ENCODE measurements at places on chromosomes 5 and 9. TPM values are rescaled to one million over a fixed set of nuclear protein-coding genes. Genes with fewer than 3 reads are reported as not detected.

- H3K4me3 ChIP-seq, result no peak overlapping the region
- no peak for DNase-seq
- no peaks in the 10 kb centered on the region for H3K27me3 ChIP-seq
- no peaks in the 10 kb centered on the region for H3K4me1 ChIP-seq
- H3K27ac ChIP-seq, result no peak overlapping the region
- H3K36me3 ChIP-seq, result no peaks in the 10 kb centered on the region
These were observed 159.5 kb upstream of the SPEF2 start for GRCh38 chr5:35457912-35458823.

DNA sequence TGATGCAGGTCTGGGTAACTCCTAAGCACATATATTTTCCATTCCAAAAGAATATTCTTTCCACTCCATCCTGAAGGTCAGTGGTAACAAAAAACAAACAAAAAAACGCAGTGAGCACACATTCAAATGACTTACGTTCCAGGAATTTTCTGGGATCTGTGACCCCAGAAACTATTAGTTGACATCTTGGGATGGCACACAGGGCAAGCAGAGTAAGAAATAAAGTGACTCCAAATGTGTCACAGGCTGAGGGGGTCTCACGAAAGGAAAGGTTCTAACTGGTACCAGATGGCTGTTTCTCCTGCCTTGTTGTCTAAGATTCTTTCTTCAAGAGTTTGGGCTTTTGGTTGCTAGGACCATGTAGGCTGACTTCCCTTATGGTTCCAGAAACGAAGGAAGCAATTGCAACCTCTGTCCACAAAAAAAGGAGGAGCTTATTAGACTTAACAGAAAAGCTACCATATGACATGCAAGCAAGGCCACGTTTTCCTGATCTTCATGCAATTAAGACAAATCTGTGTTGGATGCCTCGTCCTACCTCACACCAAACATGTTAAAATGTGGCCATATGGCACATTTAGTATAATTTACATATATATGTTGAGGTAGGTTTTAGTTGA lies 32.7 kb downstream of the PTGS1 start:
- H3K4me3 ChIP-seq, result no peak overlapping the region
- no peak for DNase-seq
- H3K4me1 ChIP-seq, result no peaks in the 10 kb centered on the region
- no peaks in the 10 kb centered on the region for H3K27me3 ChIP-seq
- H3K36me3 ChIP-seq, result no peaks in the 10 kb centered on the region

DNA sequence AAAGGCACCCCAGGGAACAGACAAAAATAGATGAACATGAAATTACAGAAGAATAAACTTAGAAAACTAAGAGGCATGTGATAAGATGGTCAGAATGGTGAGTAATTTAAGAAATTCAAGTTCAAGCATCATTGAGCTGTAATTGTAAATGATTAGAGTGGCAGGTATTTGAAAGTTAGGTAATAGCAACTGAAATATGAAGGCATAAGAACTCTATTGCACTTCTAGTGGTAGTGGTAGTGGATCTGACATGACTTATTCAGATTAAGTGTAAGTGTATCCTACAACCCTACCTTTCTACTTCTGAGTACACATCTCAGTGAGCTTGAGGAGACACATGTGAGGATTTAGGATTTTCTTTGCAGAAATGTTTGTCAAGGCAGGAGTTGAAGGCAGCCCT lies 192.9 kb upstream of the RIOK2 start:
- H3K4me3 ChIP-seq, result no peak overlapping the region
- H3K27ac ChIP-seq, result no peak overlapping the region
- no peaks in the 10 kb centered on the region for H3K27me3 ChIP-seq

GRCh38 chr5:40227366-40227765 lies 452.3 kb upstream of the PTGER4 start:
- H3K27me3 ChIP-seq, result no peaks in the 10 kb centered on the region
- no peaks in the 10 kb centered on the region for H3K36me3 ChIP-seq
- DNase-seq, result no peak
- H3K4me1 ChIP-seq, result peaks cover 21% of the 10 kb centered on the region
- H3K27ac ChIP-seq, result peak overlapping the region; percentile 60

DNA sequence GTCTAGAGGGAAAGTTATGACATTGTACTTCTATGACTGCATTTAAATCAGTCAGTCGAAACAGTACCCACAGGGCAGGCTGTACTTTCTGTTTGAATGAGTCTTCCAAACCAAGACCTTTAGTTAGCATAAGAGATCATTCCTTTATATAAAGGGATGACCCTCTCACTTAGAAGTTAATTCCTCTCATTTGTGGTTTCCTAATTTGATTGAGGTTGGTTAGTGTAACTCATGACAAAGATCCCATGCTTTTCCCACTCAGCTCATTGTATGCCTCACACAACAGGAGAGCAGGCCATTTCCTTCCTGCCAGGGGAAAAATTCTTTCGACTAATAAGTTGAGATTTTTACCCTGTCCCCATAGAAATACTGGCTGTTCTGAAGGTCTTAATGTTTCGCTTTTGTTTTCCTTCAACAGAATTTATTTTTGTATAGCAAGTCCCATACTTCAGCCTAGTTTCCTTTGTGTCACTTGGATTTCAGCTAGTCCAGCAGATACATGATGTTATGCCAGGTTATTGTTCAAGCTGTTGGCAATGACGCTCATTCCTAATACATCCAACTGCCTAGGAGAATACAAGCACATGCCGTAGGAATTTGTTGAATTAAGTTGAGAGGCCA lies 500.7 kb downstream of the SPATA31D1 start:
- peaks cover 17% of the 10 kb centered on the region for H3K4me1 ChIP-seq
- peak overlapping the region; percentile 79 for H3K27ac ChIP-seq
- DNase-seq, result no peak
- H3K27me3 ChIP-seq, result no peaks in the 10 kb centered on the region
- no peak overlapping the region for H3K4me3 ChIP-seq

DNA sequence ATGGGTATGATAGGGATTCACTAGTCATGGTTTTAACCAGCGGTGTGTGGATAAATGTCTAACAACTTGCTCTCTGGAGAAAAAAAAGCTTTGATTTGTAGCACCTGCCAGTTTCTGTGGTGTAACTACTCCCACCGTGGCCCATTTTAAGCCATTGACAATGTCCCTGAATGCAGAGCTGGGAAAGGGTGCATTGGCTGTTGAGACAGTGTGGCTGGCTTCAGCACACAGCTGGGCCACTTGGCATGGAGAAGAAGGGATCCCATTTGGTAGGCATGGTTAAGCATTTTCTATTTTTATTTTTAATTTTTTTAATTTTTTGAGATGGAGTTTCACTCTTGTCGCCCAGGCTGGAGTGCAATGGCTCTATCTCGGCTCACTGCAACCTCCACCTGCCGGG lies 31.5 kb upstream of the SYNPO start:
- H3K27me3 ChIP-seq, result no peaks in the 10 kb centered on the region
- peaks cover 33% of the 10 kb centered on the region for H3K4me1 ChIP-seq
- H3K27ac ChIP-seq, result no peak overlapping the region

DNA sequence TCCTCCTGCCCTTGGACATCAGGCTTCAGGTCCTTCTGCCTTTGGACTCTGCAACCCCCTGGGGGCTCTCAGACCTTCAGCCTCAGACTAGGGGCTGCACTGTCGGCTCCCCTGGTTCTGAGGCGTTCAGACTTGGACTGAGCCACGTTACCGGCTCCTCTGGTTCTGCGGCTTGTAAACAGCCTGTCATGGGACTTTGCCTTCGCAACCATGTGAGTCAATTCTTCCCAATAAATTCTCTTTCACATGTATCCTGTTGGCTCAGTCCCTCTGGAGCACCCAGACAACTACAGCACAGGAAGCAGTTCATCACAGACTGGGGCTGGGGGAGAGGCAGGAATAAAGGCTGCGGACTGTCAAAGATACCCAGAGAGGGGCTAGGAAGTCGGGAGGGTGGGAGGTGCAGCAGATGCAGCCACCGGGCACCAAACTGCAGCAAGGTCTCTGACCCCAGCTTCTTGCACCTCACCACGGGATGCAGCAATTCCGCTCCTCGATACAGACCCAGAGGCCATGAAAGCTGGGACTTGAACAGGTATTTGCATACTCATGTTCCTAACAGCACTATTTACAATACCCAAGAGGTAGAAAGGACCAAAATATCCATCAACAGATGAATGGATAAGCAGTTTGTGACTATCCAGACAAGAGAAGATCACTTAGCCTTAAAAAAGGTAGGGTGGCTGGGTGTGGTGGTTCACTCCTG lies 100.8 kb downstream of the COL23A1 start:
- peaks cover 12% of the 10 kb centered on the region for H3K4me1 ChIP-seq
- H3K27ac ChIP-seq, result peak overlapping the region; percentile 48
- DNase-seq, result no peak
- H3K36me3 ChIP-seq, result no peaks in the 10 kb centered on the region
- H3K27me3 ChIP-seq, result no peaks in the 10 kb centered on the region
- no peak overlapping the region for H3K4me3 ChIP-seq

- H3K27me3 ChIP-seq, result no peaks in the 10 kb centered on the region
- no peak overlapping the region for H3K27ac ChIP-seq
- no peaks in the 10 kb centered on the region for H3K4me1 ChIP-seq
- H3K4me3 ChIP-seq, result no peak overlapping the region
- H3K36me3 ChIP-seq, result no peaks in the 10 kb centered on the region
- DNase-seq, result no peak
These were observed 157.8 kb downstream of the KCTD16 start for GRCh38 chr5:144328494-144328893.

GRCh38 chr9:114176624-114177291 lies 21.4 kb downstream of the COL27A1 start:
- H3K36me3 ChIP-seq, result no peaks in the 10 kb centered on the region
- no peaks in the 10 kb centered on the region for H3K4me1 ChIP-seq
- no peak overlapping the region for H3K4me3 ChIP-seq
- no peak overlapping the region for H3K27ac ChIP-seq

- DNase-seq, result peak; percentile 27
- peak overlapping the region; percentile 91 for H3K4me3 ChIP-seq
- H3K27me3 ChIP-seq, result no peaks in the 10 kb centered on the region
- peak overlapping the region; percentile 99 for H3K27ac ChIP-seq
- H3K4me1 ChIP-seq, result peaks cover 36% of the 10 kb centered on the region
These were observed 1.2 kb downstream of the DUSP1 start for GRCh38 chr5:172769616-172770373.

GFPT2 gene
- 26.6 TPM for total RNA-seq

All from thyroid gland (tissue), 4 donors.